ENCODE measurements at places on chromosomes 5 and 9.

- no peak for DNase-seq
Observed at GRCh38 chr9:21429191-21429590, 11.0 kb upstream of the IFNA1 start.

GRCh38 chr5:137207023-137207760 lies 291.9 kb downstream of the SPOCK1 start:
- DNase-seq: peak; percentile 83

DNA sequence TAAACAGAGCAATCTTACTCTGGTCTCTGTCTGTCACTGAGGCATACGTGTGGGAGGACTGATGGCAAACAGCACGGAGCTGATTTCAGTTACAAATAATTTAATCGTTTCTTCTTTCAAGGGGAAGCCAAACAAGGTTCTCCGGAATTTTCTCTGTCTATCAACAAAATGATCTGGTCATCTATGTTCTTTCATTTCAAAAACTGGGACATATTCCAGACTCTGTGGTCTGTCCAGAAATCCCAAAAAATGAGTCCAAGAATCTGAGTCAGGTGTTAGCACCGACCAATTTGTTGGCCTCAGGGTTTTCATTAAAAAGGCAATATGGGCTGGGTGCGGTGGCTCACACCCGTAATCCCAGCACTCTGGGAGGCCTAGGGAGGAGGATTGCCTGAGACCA lies 69.9 kb upstream of the ZNF608 start:
- no peak for DNase-seq

DNA sequence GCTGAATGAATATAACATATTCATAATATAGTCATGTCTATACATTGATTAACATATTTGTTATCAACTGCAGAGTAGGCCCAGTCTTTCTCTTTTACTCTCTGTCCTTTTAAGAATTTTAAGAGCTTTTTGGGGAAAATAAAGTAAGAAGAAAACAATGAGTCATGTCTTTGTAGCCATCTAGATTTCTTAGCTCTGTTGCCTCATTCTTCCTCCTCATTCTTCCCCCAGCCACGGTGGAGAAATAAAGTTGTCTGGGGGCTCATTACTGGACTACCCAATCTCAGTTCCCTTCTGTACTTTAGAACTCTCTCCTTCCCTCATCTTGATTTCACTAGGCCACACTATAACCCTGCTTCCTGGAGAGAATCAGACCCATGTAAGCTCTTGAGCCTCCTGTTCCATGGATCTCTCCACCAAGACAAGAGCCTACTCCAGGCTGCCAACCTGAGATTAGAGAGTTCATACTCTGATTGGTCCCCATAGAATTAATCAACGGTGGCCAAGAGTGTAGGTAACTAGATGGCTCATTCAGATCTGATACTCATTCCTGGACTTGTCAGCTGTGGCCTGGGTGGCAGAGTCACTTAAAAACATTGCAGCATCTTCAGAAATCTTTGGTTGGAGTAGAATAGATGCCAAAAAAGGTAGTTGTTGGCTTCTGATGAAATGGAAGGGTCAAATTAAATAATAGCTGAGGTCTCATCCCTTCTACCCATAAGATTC lies 44.2 kb downstream of the ITGA1 start:
- DNase-seq: no peak

GRCh38 chr9:94680020-94680419 lies 40.7 kb upstream of the FBP1 start:
- no peak for DNase-seq

- no peak for DNase-seq
Observed at GRCh38 chr5:172535108-172535445, 80.8 kb upstream of the SH3PXD2B start.

Measured in NCI-H345 (cell line).